HFF-Myc (cell line): ENCODE measurements at places on chromosomes 13 and 19.

DNA sequence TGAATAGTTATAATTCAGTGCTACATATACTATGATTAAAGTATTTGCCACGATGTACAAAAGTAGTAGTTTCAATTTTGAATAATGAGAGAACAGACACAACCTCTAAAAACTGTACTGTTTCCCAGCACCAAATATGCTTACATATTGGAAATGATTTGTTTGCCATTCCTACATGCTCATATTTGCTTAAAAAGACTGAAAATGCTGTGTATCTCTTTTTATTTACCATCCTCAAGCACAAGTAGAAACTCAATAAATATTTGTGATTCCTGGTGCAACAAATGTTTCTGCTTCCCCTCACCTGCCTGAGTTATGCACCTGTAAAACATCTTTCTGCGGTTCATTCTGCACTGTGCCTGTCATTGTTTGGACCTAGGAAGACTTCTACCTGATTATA is 512.2 kb downstream of the DCT start:
- DNase-seq: no peak

- no peak for DNase-seq
These were observed 155.2 kb downstream of the DPF1 start for GRCh38 chr19:38068826-38069225.

- DNase-seq: no peak
These were observed 41.0 kb downstream of the AKAP11 start for GRCh38 chr13:42312817-42313431.

GRCh38 chr19:13823256-13823655 is 28.0 kb downstream of the ZSWIM4 start:
- DNase-seq: no peak

DNA sequence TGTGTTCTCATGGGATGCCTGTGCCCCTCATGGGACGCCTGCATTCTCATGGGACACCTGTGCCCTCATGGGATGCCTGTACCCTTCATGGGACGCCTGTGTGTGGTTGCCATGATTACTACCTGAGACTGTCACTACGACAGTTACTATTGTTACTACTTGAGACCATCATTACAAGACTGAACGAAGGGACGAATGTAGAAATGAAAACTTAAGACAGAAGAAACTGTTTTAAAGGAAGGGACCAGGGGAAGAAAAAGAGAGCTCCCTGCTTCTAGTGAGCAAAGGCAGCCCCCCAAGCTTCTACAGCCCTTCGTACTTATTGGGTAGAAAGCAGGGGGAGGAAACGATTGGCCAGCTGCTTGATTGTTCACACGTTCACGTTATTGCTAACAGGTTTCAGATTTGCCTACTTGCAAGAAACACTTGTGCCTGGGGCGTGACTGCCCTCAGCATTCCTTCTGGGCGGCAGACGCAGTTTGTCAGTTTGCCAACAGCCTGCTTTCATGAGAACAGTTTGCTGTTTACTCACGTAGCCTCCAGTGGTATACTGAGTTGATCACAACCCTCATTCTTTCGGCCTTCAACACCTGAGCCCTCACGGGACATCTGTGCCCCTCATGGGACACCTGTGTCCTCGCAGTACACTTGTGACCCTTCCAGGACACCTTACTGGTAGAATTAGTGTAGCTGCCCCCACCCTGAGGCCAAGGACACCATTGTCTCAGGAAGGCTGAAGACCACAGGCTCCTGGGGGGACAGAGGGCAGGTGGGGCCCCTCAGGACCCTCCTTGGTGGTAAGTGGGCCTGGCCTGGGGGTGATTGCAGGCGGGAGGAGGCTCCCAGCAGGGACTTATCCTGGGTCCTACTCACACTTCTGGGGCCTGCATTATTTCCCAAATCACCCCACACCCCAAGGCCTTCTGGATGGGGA is 2.5 kb upstream of the S1PR4 start:
- DNase-seq: peak; percentile 62
